Kidney (tissue), 22 donors: ENCODE measurements at places on chromosomes 3 and 15. TPM values are rescaled to one million over a fixed set of nuclear protein-coding genes. Genes with fewer than 3 reads are reported as not detected.

DNA sequence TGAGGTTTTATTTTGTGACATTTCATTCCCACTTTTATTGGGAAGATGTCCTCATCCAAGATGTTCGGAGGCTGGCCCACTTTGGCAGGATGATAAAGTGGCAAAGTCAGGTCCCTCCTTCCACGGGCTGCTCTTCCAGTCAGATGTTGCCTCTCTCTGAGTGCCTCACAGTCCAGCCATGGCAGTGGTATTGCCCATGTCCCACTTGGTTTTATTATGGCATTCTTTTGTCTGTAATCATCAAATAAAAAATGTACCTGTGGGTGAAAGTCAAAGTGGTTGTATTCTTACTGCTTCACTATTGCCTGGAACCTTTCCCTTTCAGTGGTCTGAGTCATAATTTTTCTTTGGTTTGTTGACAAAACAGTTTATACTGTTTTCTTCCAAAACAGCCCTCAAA lies 20.2 kb downstream of the ARNT2 start:
- no peaks in the 10 kb centered on the region for H3K36me3 ChIP-seq
- no peaks in the 10 kb centered on the region for H3K27me3 ChIP-seq
- H3K4me1 ChIP-seq = no peaks in the 10 kb centered on the region
- DNase-seq = no peak
- no peak overlapping the region for H3K4me3 ChIP-seq

- no peaks in the 10 kb centered on the region for H3K27me3 ChIP-seq
- H3K27ac ChIP-seq = no peak overlapping the region
- peaks cover 2% of the 10 kb centered on the region for H3K4me1 ChIP-seq
- DNase-seq = no peak
- H3K4me3 ChIP-seq = no peak overlapping the region
These were observed 19.2 kb downstream of the SUCLG2 start for GRCh38 chr3:67635257-67635656.

DNA sequence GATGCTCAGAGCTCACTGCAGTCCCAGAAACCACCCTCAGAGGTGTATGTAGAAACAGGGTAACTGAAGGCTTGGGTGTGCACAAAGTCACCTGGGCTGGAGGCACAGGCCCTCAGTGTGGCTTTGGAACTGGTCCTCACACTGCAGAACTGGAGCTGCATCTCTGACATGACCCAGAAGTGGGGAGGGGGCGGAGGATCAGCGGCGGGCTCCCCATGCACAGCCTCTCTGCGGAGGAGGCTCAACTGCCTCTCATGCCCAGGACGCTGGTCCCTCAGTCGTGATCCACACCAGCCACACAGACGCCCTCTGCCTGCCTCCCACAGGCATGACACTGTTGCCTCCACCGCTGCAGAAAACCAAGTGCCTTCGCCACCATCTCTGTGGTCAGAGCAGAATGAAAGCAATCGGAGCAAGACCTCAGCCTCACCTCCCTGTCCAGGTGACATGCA lies 73.7 kb downstream of the TM2D3 start:
- H3K4me1 ChIP-seq = no peaks in the 10 kb centered on the region
- H3K4me3 ChIP-seq = no peak overlapping the region
- H3K27me3 ChIP-seq = no peaks in the 10 kb centered on the region
- no peaks in the 10 kb centered on the region for H3K36me3 ChIP-seq

GRCh38 chr15:40554161-40554525 lies 10.7 kb downstream of the CCDC32 start:
- no peak for DNase-seq
- no peaks in the 10 kb centered on the region for H3K4me1 ChIP-seq
- no peak overlapping the region for H3K4me3 ChIP-seq
- H3K27ac ChIP-seq = no peak overlapping the region
- H3K27me3 ChIP-seq = no peaks in the 10 kb centered on the region

GRCh38 chr3:28294667-28295413 lies 53.4 kb downstream of the CMC1 start:
- DNase-seq = no peak
- no peak overlapping the region for H3K27ac ChIP-seq
- H3K36me3 ChIP-seq = no peaks in the 10 kb centered on the region
- no peak overlapping the region for H3K4me3 ChIP-seq
- H3K4me1 ChIP-seq = no peaks in the 10 kb centered on the region
- H3K27me3 ChIP-seq = no peaks in the 10 kb centered on the region

GRCh38 chr3:152471814-152472671 lies 203.3 kb downstream of the MBNL1 start:
- H3K27ac ChIP-seq = no peak overlapping the region
- H3K27me3 ChIP-seq = no peaks in the 10 kb centered on the region
- H3K36me3 ChIP-seq = no peaks in the 10 kb centered on the region
- peak; percentile 81 for DNase-seq

DNA sequence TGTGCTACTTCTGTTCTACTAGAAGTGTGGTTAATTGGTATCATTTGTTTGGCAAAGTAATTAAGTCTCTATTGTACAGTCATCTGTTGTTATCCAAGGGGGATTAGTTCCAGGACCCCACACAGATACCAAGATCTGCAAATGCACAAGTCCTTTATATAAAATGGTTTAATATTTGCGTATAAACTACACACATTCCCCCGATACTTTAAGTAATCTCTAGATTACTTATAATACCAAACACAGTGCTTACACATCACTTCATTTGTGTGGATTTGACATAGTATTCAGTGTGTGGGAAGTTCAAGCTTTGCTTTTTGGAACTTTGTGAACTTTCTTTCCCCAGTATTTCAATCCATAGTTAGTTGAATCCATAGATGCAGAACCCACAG lies 50.5 kb upstream of the ABI3BP start:
- H3K4me3 ChIP-seq = no peak overlapping the region
- no peak overlapping the region for H3K27ac ChIP-seq
- no peak for DNase-seq
- no peaks in the 10 kb centered on the region for H3K4me1 ChIP-seq
- no peaks in the 10 kb centered on the region for H3K36me3 ChIP-seq

GRCh38 chr3:30919564-30919963 lies 25.1 kb upstream of the GADL1 start:
- H3K4me3 ChIP-seq = no peak overlapping the region
- no peaks in the 10 kb centered on the region for H3K4me1 ChIP-seq
- DNase-seq = no peak
- H3K36me3 ChIP-seq = no peaks in the 10 kb centered on the region

DNA sequence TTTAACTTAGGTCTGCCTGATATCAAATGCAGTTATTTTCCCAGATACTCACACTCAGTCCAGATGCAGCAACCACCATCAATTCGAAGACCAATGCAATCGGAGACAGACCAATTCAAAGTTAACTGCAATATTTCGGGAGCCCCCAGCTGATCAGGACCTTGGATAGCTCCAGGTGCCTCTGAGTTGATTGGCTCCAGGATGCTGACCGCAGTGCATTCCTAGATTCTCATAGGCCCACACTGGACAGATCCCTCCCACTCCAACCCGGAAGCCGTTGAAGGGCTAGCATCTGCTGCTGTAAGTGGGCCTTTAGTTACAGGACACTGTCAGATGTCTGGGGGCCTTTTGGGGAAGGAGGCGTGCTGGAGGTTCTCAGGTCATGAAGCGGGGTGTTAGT lies 89.5 kb upstream of the ATP2B2 start:
- no peak overlapping the region for H3K27ac ChIP-seq
- H3K4me3 ChIP-seq = no peak overlapping the region
- no peaks in the 10 kb centered on the region for H3K36me3 ChIP-seq
- DNase-seq = peak; percentile 92

ZFYVE19 gene
- total RNA-seq = 18.7 TPM
